ENCODE measurements at places on chromosomes 2 and 18.

GRCh38 chr18:13353084-13353823, 134.7 kb downstream of the LDLRAD4 start:
- DNase-seq, result no peak

GRCh38 chr2:22517141-22517540, 867.8 kb upstream of the KLHL29 start:
- no peak for DNase-seq

GRCh38 chr2:47869859-47870595, 36.3 kb downstream of the FBXO11 start:
- DNase-seq, result no peak

DNA sequence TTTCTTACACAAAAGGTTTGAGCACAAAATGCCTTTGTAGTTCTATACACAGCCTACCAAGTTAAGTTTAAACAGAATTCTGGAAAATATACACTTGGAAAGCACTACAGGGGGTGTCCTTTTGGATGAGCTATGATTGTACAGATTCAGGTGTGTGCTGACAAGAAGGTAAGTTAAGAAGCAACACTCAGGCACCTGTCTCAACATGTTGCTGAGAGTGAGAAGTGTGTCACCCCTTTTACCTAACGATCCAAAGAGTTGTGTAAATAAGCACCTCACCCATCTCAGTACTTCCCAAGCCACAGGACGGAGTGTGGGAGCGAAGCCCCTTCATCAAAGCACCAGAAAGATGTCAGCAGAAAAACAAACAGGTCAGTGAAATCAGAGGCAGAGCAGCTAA, 109.5 kb upstream of the DAPL1 start:
- DNase-seq, result no peak

DNA sequence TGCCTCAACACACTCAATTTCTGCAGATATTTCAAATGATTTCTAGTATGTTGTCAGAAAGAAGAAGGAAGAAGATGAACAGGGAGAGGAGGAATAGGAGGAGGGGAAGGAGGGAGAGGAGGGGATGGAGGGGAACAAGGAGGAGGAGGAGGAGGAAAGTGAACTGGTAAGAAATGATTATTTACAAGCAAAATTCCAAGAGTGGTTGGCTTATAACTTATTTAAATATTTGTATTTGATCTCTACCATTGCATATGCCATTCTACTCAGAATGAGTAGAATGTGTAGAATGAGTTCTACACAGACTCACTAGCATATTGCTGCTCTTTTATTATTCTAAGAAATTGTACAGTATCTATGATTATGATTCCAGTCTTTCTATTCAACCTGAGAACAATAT, 866.2 kb upstream of the DDX18 start:
- DNase-seq, result no peak

- DNase-seq, result no peak
Observed at GRCh38 chr18:79643054-79643984, 36.3 kb upstream of the CTDP1 start.

DNA sequence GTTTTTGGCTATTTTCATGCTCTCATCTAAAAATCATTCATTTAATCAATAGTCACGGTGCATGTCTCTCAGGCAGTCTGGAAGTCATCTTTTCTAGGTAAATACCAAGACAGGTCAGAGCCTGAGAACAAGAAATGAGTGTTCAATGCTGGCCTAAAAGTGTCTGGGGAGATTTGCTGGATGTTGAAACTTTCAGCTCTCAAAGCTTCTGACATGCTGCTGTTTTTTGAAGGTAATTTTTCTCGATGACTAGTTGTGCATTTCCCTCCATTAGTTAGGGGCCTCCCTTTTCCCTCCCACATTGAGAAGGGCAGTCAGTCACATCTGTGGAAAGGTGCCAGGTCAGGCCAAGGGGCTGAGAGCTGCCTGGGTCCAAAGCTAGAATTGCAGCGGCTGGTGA, 115.6 kb downstream of the LPIN1 start:
- no peak for DNase-seq

DNA sequence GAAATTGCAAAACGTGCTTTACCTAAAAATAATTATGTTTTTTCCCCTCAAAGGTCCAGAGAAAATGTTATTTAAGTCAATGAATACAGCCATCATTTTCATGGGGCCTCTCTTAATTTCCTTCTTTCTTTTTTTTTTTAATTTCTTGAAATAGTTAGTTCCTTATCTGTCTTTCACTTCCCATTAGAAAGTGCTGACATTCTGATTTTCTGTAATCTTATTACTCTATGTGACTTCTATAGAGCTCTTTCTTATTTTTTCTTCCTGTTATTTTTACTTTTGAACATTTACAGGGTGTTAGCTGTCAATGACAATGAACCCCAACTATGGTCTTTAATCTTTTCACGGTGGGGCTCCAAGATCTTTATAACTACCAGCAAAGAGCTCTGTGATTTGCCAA, 30.0 kb downstream of the CTLA4 start:
- no peak for DNase-seq

- no peak for DNase-seq
Observed at GRCh38 chr2:129014432-129014831, 695.8 kb upstream of the HS6ST1 start.

- no peak for DNase-seq
Observed at GRCh38 chr18:76621226-76621625, 126.2 kb upstream of the ZNF516 start.

DNA sequence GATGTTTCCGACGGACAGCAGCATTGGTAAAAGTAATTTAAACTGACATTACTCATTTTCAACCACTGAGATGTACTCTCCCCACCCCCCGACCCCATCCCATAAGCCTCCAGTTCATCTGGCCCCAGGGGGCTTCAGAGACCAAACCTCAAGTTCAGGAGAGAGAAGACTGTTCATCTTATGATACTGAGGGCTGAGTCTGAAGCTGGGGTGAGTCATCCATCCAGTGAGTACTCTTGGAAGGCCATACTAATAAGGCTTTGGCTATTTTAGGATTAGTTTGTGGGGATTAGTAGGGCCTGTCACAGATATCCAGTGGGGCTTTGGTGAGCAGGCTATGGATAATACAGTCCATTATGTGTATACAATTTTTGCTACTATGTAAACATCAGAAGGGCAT, 125.3 kb upstream of the APCDD1 start:
- no peak for DNase-seq

DNA sequence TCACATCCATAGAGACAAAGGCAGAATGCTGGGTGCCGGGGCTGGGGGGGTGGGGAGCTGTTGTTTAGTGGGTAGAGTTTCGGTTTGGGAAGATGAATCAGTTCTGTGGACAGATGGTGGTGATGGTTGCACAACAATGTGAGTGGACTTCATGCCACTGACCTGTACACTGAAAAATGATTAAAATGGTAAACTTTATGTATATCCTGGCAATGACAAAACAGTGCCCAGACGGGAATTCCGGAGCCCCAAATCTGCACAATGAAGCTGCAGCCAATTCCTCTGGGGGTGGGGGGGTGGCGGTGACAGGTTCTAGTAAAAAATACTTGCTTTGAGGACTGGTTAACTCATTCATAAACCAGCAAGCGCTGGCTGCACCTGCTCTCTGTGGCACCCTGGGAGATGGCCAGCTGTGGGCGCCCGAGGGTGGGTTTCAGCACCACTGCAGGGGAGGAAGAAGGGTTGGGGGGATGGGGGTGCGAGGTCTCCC, 81.8 kb upstream of the HPCAL1 start:
- DNase-seq, result no peak

GRCh38 chr2:197919487-197919886, 115.1 kb downstream of the PLCL1 start:
- no peak for DNase-seq

DNA sequence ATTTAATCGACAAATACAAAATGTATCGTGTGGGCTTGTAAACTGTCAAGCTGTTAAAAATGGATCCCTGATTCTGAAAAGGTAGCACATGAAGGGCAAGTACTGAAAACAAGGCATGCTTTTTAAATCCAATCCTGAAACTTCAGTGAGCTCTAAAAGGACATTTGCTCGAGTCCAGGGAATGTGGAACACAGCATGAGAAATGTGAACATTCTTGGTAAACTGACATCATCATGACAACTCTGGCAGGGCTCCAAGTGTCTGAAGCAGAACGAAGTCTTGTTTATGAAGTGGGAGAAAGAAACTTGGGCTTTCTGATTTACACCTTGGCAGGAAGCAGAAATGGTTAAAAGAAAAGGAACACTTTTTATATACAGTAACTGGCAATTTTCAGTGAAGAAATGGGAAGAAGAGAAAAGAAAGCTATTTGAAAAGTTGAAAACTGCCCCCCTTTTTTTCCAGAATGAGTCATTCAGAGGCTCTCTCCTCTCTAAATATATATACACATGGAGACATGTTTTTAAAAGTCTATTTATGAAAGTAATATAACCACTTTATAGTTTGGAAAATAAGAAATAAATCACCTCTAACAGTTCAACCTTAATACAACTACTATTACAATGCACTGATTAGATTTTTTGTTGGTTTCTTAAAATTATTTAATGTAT, 120.8 kb downstream of the GAREM1 start:
- DNase-seq, result no peak

- DNase-seq, result no peak
Observed at GRCh38 chr2:52881606-52882005, 886.0 kb upstream of the CHAC2 start.

DNA sequence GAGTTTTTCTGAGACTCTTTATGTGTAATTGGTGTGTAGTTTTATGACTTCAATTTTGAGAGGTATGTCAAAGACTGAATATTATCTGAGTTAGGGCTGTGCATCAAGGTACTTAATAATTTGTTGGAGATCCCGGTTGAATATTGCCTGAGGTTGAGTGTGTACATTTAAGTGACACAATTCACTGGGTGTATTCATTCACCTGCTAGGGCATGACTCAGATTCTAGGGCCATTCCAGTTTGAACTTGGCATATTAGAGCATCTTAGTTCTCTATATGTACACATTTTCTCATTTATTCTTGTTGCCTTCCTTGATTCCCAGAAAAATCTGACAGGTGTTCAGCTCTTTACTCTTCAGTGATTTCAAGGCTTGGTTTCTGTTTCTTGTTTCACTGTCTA, 12.5 kb downstream of the MAP4K4 start:
- no peak for DNase-seq

- no peak for DNase-seq
Observed at GRCh38 chr2:70515938-70516337, 37.7 kb downstream of the TGFA start.

- no peak for DNase-seq
Observed at GRCh38 chr2:236088368-236089057, 79.7 kb downstream of the GBX2 start.

DNA sequence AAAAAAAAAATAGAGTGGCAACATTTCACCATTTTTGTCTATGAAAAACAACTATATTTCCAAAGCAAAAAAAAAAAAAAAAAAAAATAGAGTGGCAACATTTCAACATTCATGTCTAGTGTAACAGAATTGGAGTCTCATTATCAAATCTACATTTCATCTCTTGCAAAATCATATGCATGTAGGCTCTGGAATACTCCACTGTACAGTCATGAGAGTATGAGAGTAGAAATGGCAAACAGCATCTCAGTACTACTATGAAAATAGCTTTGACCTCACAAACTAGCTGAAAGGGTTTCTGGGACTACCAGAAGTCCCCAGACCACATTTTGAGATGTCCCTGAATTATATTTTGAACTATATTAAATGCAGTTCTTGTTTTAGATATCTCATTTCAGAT, 82.8 kb downstream of the SMAD2 start:
- no peak for DNase-seq

DNA sequence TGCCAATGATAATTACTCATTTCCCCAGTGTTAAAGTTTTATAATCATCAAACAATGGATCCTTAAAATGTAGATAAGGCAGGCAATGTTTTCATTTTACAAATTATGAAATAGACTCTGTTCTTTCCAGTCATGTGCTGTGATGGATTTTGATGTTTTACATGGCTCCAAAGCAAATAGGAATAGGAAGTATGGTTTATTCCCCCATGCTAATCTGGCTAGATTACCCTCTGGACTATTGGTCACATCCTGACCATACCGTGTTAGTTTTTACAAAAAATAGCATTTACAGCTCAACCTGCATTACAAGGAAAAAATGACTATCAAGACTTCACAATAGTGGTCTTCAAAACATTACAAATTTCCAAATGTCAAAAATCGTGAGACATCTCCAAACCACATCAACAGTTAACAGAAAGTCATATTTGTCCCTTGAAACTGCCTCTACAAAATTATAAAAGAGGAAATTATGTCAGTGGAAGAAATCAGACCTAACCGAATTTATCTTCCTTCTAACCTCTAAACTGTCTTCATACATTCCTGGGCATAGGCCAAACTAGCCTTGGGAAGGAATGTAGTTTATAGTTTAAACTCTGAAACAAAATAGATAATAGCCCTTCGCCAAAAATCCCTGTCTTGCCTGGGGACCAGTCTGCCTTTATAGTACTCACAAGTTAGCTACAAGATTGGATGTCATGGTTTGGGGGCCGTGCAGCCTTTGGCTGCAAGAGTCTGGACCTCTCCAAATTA, 1941.2 kb upstream of the CELF4 start:
- DNase-seq, result no peak

GRCh38 chr2:241050624-241051577, 51.2 kb downstream of the MTERF4 start:
- no peak for DNase-seq

GRCh38 chr18:57930476-57930875, 113.5 kb upstream of the NEDD4L start:
- no peak for DNase-seq

- DNase-seq, result no peak
Observed at GRCh38 chr2:145383961-145384360, 864.0 kb upstream of the ZEB2 start.

- DNase-seq, result no peak
Observed at GRCh38 chr2:64371727-64372126, 82.2 kb upstream of the LGALSL start.

DNA sequence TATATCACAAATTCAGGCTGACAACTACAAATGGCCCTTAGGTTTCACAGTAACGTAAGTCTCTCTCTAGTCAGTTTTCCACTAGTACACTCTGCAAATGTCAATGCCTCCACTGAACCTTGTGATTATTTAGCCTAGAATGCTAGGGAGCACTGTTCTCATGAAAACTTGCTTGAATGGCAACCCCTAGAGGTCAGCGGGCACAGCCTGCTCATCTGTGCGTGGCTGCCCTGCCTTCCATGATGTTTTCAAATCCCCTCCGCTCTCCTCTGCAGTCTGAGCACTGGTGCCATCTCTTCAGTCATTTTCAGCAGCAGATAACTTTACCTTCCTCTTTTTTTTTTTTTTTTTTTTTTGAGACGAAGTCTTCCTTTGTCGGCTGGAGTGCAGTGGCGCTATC, 84.1 kb upstream of the GULP1 start:
- DNase-seq, result no peak

DNA sequence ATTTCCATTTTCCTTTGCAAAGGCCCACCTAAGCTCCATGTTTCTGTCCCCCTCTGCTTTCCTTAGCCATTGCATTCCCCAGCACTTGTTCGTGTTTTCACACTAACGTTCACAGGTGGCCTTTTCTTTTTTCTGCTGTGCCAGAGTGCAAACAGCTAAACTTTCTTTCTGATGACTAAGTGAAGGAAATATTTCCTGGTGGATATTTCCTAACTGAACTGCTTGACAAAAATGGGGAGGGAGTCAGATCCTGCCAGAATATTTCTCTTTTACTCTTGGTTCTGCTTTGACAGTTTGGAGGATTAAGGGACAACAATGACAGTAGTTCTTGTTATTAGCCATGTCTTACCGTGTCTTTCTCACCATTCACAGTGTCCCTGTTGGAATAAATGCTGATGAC, 344.0 kb downstream of the ARHGAP15 start:
- no peak for DNase-seq

GRCh38 chr2:181189951-181190350, 209.5 kb downstream of the UBE2E3 start:
- DNase-seq, result no peak

Data from hematopoietic multipotent progenitor cell treated with erythropoietin and hydrocortisone succinate and interleukin-3 and kit ligand, for 17 days (in vitro differentiated cells).